Activated T-cell treated with anti-CD3 and anti-CD28 coated beads for 1 hour (primary cell): ENCODE measurements at places on chromosomes 3 and 15.

GRCh38 chr3:52095990-52096775, 39.8 kb upstream of the DUSP7 start:
- DNase-seq, result no peak

GRCh38 chr3:74676-75243, 121.8 kb upstream of the CHL1 start:
- no peak for DNase-seq

GRCh38 chr3:196047391-196048030, 34.4 kb downstream of the TFRC start:
- no peak for DNase-seq

GRCh38 chr3:111808439-111808838, 50.6 kb upstream of the PHLDB2 start:
- no peak for DNase-seq
